Adipocyte (in vitro differentiated cells): ENCODE measurements at places on chromosomes 2 and 18.

DNA sequence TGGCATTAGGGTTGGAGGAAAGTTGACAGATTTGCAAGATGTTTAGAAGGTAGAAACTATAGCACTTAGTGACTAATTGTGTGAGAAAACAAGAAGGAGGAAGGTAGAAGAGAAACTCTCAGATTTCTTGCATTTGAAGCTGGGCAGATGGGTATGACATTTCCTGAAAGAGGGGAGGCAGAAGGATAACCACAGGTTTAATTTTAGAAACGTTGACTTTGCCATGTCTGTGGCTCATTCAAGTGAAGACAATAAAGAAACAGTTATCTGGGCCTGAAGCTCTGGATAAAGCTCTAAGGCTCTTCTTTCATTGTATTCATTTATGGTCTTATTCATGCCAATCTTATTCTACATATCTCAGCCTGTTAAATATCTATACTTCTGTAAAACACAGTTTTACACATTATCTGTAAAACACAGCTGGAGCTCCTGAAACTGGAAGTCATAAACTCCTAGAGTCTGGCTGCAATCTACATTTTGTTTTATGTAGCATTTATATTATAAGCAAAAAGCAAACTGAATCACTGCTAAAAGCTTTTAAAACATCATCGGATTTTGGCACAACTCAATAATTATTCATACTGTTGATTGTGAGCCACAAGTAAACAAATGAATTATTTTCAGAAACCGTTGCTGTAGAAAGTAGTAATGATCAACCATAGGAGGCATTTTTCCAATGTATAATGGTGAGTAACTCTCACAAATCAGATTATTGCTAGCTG, 138.5 kb downstream of the RIT2 start:
- DNase-seq, result no peak

GRCh38 chr2:27965841-27966240, 75.3 kb downstream of the BABAM2 start:
- DNase-seq, result no peak

- DNase-seq, result no peak
Measured at GRCh38 chr2:181672255-181673008, 7.9 kb downstream of the NEUROD1 start.

DNA sequence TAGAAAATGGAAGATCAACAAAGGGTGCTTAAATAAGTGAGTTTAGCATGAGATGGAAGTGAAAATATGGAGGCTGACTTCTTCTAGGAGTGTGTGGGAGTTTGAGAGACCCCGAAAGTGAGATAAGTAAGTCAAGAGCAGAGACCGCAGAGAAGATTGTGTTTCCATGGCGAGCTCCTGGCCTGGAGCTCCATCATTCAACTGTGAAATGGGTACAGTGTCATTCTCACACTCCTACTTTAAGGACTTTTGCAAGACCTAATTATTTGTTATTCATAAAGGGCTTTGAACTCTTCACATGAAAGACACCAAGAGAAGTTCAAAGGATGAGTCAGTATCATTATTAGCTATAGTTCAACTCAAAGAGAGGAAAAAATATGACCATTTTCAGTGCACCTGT, 134.2 kb upstream of the PIK3C3 start:
- DNase-seq, result no peak

- DNase-seq, result no peak
Measured at GRCh38 chr2:46490521-46491141, 11.3 kb downstream of the TMEM247 start.

DNA sequence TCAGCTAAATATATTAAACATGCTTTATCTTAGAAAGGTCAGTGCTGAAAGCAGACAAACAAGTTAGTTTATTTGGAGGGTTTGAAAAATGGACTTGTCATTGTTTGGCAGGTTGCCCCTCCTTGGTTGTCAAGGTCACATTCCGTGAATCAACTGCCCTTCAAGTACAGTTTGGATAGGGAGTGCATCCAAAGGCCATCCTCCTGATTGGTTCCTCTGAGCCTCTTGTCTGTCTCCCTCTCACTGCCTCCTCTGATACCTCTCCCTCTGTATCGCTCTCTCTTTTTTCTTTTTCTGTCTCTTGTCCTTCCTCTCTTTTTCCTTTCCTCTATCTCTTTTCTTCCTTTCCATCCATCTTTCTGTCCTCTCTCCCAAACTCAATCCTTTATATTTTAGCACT, 5.4 kb downstream of the ITGAV start:
- peak; percentile 23 for DNase-seq

- DNase-seq, result no peak
Measured at GRCh38 chr2:44237221-44237620, 38.1 kb upstream of the SLC3A1 start.

DNA sequence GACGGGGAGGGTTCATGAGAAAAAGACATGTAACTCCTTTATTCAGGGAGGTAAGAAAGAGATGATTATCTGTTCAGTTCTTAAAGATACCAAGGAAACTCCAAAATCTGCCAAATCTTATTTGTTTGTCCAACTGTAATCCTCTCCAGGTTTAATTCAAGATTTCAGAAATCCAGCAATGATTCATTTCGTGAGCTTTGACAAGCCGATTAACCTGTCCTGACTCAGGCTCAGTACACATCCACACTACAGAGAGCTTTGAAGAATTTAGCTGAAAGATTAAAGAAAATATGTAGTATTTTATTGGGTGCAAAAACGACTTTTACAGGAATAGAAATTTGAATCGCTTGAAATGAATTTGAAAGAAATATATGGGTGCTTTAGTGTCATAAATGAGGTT, 1.1 kb downstream of the SPAG16 start:
- no peak for DNase-seq

DNA sequence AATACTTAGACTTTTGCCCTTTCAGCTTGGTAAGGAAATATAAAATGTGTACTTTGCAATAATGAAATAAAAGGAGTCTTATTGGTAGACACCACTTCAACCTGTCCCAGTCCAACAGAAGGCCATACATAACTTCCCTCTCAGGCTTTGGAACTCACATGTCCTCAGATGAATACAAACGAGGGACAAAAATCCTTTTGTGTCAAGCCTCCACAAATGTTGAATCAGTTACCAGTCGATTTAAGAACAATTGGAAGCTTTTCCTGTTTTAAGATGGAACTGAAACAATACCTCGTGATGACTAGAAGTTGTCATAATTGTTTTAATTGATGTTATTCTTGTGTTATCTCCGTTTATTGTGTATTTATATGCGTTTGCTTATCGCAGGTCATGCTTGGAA, 385.1 kb upstream of the POU3F3 start:
- no peak for DNase-seq

DNA sequence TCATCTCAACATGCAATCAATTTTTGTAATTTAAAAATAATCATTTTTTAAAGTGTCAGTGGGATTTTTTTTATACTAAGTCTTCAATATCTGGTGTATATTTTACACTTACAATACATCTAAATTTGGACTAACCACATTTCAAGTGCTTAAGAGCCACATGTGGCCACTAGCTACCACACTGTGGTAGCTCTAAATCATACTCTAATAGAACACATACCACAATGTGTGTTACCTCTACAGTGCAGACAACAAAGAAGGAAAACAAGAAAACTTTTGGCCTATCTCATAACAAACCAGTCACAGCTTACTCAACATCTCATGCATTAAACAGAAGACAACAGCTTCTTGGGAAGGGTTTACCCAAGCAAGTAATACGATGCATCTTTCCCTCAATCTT, 24.5 kb downstream of the PIAS2 start:
- DNase-seq, result no peak

DNA sequence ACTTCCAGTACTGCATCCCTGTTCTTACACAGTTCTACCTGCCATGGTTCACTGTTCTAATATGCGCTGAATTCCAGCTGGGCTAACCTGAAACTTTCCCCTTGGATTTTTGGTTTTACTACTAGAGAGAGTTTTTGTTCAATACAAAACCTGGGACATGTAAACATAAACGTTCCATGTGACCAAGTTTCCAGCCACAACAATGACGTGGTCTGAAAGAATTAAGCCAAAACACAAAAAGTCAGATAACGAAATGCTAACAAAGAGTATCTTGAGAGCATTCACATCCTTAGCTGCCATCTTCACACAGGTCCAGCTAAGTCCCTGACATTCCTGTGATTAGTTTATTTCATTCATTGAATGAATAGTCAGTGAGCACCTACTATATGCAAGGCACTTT, 467.0 kb upstream of the PKDCC start:
- no peak for DNase-seq

GRCh38 chr18:13376841-13377351, 158.3 kb downstream of the LDLRAD4 start:
- no peak for DNase-seq

DNA sequence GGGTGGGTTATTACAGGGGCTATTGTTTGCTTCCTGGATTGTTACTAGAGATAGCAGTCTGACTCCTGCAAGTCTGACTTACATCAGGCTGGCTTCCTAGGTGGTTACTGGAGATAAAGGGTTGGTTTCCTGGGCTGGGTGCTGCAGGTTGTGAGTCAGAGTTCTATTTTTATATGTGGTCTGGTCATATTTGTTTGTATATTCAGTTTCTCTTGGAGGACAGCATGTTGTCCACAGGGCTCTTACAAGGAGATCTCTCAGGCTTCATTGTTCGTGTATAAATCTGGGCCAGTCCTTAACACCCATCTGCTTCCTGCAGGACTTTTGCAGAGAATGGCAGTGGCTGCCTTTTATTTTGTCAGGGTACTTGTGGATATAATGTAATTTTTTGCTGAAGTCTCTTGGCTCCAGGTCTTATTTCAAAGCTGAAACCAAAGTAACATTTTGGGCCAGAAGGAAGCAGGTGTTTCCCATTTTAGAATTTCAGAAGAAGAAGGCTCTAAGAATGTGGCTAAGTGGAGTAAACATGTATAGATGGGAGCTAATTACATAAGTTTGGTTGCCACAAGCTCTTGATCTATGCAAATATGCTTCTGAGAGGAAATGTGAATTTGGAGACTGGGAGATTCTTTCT, 65.9 kb upstream of the SLC16A14 start:
- peak; percentile 42 for DNase-seq

- DNase-seq, result no peak
Measured at GRCh38 chr2:237517163-237517562, 30.1 kb downstream of the MLPH start.

- DNase-seq, result peak; percentile 81
Measured at GRCh38 chr2:150211164-150211631, 276.3 kb downstream of the RND3 start.

GRCh38 chr2:184814421-184814820, 216.1 kb downstream of the ZNF804A start:
- DNase-seq, result no peak

DNA sequence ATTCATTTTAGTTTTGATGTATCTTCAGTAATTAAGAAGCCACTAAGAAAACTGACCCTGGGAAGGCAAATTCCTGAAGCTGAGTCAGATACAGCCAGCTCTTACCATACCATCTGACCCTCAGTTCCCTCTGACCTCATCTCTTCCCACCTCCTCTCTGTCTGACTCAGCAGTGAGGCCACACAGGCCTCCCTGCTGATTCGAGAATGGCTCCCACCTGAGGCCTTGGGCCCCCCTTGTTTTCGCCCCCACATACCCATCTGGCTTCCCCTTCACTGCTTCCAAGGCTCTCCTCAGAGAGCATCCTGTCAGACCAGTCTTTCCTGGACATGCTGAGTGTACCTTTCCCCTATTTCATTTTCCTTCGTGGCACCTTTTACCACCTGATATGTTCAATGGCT, 71.0 kb upstream of the CYP1B1 start:
- peak; percentile 89 for DNase-seq

- DNase-seq, result no peak
Measured at GRCh38 chr2:151971301-151972051, 127.4 kb downstream of the CACNB4 start.

DNA sequence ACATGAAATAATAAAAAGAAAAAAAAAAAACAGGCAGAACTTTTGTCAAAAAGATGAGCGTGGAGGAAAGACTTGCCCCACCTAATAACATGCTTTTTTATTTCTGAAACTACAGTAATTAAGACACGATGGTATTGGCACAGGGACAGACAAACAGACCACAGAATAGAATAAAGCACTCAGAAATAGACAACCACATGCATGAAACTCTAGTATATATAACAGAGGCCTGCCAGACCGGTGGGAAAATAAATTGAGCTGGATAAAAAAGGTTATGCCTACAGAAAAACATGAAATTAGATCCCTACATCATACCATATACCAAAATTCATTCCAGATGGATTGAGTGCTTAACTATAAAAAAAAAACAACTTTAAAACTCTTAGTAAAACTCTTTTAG, 163.1 kb downstream of the NRP2 start:
- DNase-seq, result peak; percentile 81

DNA sequence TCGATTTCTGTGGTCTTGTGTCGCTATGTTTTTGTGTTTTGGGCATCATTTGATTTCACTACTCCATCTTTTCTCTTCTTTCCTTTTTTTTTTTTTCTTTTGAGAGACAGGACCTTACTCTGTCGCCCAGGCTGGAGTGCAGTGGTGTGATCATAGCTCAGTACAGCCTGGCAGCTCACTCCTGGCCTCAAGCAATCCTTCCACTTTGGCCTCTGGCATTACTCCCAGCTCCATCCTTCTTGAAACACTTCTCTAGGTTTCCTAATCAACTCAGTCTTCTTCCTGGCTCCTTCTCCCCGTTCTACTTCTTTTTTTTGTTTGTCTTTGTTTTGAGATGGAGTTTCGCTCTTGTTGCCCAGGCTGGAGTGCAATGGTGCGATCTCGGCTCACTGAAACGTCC, 26.5 kb downstream of the TCF23 start:
- DNase-seq, result no peak

DNA sequence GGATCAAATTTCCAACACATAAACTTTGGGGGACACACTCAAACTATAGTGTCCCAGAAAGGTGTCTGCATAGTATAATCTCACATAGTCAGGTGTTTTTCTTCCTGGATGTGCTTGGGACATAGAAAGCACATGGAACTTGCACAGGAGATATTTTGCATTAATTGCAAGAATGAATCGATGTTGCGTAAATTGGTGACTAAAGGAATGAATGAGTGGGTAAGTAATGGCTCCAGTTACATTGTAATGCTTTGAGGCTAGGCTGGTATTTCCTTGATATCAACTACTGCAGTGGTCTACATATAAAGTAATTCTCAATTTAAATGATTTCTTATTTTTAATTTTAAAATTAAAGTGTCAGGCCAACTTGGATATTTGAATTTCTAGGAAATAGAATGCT, 53.4 kb downstream of the SH3RF3 start:
- peak; percentile 50 for DNase-seq

DNA sequence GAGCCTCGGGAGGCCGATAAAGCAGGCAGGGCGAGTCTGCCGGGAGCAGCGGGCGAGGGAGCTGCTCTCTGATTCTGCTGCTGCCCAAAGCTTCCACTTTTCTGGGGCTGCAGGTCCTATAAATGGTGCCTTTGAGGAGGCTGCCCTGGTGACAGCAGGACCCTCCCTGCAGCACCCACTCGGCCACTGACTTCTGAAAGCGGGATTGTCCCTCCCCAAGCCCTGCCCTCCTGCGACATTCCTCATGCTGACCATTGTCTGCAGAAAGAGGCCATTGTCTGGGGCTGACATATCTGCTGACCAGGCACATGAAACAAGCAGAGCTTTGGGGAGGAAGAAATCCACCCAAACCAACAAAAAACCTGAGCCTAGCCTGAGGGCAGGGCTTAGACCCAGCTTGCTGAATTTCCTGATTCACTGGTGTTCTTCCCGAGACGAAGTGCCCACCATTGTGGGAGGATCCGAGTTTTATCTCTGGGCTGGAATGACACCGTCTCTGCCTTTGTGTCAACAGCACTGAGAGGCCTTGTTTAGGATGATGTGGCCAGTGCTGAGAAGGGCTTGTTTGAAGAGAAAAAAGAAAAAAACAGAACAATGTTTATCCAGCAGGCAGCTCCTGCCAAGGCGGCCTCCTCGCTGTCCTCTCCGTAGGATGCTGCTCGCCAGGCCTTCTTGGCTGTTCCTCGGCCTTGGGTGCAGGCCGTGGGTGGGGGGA, 129.7 kb downstream of the MYCN start:
- DNase-seq, result no peak
